ENCODE measurements at places on chromosomes 7 and 10.

GRCh38 chr7:53604201-53604600 is 568.8 kb downstream of the POM121L12 start:
- no peak for DNase-seq

GRCh38 chr10:132470410-132471124 is 67.0 kb upstream of the INPP5A start:
- no peak for DNase-seq

DNA sequence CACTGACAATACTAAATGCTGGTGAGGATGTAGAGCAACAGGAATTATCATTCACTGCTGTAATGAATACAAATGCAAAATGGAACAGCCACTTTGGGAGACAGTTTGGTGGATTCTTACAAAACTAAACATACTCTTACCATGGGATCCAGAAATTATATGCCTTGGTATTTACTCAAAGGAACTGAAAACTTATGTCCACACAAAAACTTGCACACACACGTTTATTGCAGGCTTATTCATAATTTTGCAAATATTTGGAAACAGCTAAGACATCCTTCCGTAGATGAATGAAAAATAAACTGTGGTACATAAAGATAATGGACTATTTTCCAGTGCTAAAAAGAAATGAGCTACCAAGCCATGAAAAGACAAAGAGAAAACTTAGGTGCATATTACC is 69.6 kb downstream of the SEM1 start:
- no peak for DNase-seq

GRCh38 chr10:132981746-132982145 is 39.4 kb upstream of the CFAP46 start:
- no peak for DNase-seq

DNA sequence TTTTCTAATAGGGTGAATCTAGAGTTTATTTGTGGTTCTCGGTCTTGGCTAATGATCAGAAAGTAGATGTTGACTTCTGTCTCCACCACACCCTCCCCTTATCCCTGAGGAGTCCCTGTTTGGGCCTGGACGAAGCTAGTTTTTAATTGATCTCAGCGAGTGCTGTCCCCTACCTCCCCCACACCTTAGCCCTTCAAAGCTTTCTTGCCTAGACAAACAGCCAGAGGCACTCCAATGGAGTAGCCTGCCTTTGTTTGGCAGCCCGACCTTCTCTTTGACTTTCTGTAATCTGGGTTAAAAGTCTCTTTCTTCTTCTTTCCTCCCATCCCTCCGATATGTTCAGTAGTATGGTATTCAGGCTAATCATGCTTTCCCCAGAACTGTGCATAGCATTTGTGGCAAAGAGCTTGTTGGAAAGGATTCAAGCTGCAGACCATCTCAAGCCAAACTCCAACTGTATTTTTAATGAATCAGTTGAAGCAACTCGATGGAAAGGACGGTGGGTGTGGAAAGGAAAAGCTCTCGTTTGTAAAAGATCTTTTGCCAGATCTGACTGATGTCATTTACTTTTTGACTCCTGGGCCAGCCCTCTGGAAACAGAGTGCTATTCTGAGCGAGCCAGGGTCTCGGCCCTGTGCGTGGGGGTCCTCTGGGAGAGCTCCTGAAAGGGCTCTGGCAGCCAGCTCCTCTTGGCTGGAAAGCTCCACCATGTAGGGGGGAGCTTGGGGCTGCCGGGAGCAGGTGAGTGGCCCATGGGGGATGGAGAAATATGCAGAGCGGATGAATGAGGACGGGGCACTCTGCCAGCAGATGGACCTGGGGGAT is 4.5 kb downstream of the FAM180A start:
- DNase-seq: no peak

Measured in NCI-H2029 treated with DMSO at 0.1 percent for 48 hours (cell line).